ENCODE measurements at places on chromosomes 5 and 9. TPM values are rescaled to one million over a fixed set of nuclear protein-coding genes. Genes with fewer than 3 reads are reported as not detected.

DNA sequence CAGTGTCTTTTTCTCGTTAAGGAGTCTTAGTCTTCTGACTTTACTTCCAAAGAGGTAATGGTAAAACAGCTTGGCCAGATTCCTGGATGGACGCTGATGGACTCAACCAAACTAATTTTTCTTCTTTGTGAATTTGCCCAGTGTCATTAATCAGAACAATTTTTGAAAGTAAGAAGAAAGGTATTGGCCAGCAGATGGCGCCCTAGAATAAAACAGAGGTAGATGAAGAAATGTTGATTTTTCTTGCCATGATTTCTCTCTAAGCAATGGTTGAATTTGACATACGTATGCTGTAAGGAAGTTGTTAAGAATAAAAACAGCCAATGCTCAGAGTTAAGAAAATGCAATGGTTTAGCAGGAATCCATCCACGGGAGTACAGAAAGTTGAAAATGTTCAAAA is 500.0 kb downstream of the DIRAS2 start:
- peak; percentile 14 for DNase-seq
- H3K4me1 ChIP-seq: no peaks in the 10 kb centered on the region
- peaks cover 21% of the 10 kb centered on the region for H3K27me3 ChIP-seq
- no peak overlapping the region for H3K4me3 ChIP-seq

The FOXI1 gene
- total RNA-seq: not detected

DNA sequence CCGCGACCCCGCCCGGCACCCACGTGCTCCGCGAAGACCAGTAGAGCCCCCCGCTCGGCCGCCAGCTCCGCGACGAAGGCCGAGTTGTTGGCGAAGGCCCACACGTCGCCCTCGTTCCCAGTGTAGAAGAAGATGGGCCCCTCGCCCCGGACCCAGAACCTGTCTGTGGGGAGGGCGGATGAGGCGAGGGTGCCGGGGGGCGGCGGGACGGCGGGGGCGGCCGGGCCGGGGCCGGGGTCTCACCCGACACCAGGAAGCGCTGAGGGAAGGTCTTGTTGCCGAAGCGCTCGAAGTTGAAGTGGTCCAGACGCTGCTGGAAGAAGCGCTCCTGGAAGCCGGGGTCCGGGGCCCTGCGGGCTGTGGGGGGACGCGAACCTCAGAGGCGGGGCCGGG is 317 bp downstream of the DPP7 start:
- H3K27me3 ChIP-seq: no peaks in the 10 kb centered on the region
- no peak for DNase-seq
- H3K4me1 ChIP-seq: peaks cover 7% of the 10 kb centered on the region
- H3K4me3 ChIP-seq: peak overlapping the region; percentile 70
- H3K27ac ChIP-seq: no peak overlapping the region
- peaks cover 9% of the 10 kb centered on the region for H3K36me3 ChIP-seq

GRCh38 chr5:14850419-14851049 is 21.0 kb downstream of the ANKH start:
- H3K27me3 ChIP-seq: no peaks in the 10 kb centered on the region
- H3K36me3 ChIP-seq: peaks cover 2% of the 10 kb centered on the region
- DNase-seq: no peak
- no peak overlapping the region for H3K4me3 ChIP-seq

The KDM4C gene
- total RNA-seq: 41.4 TPM

All from activated T-helper 1 cell treated with anti-CD3 and anti-CD28 coated beads, Interleukin-12 subunit alpha, Interleukin-12 subunit beta, Interleukin-2, Interleukin-4 antibody, amounts not matched to agents 30 ng/mL and 10 ng/mL and 1 ng/mL, durations not matched to agents 14 hours and 24 hours and 36 hours (primary cell).